NCI-H1417 treated with DMSO at 0.1 percent for 48 hours (cell line): ENCODE measurements at places on chromosomes 12 and 14.

- DNase-seq = no peak
These were observed 162.6 kb downstream of the PELI2 start for GRCh38 chr14:56280843-56281242.

DNA sequence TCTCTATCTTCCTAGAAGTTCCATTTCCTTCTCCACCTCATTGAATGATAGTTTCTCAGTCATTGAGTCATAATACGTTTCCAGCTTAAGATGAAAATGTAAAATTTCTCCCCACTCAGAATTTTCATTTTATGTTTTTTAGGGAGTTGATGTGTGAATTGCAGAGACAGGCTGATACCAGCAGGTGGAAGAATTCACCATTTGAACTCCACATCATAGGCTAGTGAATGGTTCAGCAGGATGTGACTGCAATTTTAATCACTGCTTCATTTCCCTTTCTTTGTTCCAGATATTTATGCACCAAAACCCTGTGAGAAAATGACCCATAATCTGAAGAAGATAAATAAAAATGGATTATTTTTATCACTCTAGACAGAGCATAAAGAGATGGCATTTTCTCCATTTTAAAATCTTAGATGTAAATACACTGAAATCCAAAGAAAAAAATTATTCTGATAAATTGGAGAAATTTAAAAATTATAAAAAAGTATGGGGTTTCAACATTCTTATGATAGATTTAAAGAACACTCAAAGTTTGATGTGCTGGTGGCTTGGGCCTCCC, 10.6 kb upstream of the PYGL start:
- DNase-seq = no peak

GRCh38 chr14:101494826-101495225, 66.5 kb upstream of the DIO3 start:
- no peak for DNase-seq

DNA sequence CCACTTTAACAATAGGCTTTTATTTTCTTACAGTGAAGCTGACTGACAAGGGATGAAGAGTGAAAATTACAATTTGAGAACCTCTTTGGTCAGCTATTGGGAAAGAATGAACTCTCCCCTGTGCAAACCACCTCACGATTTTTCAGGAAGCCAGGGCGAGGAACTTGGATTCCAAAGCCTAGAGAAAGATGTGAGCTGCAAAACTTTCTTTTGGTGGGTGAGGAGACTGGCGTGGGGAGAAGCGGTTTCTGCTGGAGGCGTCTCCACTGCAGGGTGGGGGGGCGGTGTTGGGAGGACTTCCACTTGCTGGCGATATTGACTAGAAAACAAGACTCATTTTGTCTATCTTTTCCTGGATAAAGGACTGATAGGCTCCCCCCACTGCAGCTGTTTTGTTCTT, 59.3 kb upstream of the VRK1 start:
- DNase-seq = no peak

- no peak for DNase-seq
These were observed 399.0 kb downstream of the NAV3 start for GRCh38 chr12:78229591-78230101.

DNA sequence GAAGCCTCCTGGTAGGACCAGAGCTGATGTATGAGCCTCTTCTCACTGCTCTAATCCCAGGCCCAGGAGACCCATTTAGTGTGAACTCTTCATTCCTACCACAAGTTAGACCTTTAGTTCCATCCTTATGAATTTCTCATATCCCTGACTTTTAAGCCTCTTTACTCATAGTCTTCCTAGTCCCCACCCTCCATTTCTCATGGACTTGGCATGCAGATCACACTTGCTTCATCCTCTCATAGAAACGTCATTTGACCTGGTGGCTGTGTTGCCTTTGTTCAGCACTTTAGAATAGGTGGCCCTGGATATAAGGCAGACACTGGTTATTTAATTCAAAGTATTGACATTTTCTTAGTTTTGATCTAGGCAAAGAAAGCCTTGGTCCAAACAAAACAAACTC, 99.5 kb downstream of the SLC16A7 start:
- DNase-seq = no peak

- DNase-seq = peak; percentile 4
These were observed 42.1 kb upstream of the TESC start for GRCh38 chr12:117141097-117141898.
